ENCODE measurements at places on chromosomes 13 and 19. TPM values are rescaled to one million over a fixed set of nuclear protein-coding genes. Genes with fewer than 3 reads are reported as not detected.

MAST1 gene
- 0.71 TPM for total RNA-seq

UNC13A gene
- total RNA-seq, result 0.71 TPM

ZIK1 gene
- total RNA-seq, result 4.8 TPM

REEP6 gene
- 2.9 TPM for total RNA-seq

GAPDHS gene
- total RNA-seq, result not detected

SPRYD7 gene
- total RNA-seq, result 6.6 TPM

ZNF419 gene
- 16.1 TPM for total RNA-seq

GJB6 gene
- total RNA-seq, result not detected
